ENCODE measurements at places on chromosomes 11 and 22. TPM values are rescaled to one million over a fixed set of nuclear protein-coding genes. Genes with fewer than 3 reads are reported as not detected.

FZD4 gene
- polyA plus RNA-seq, result 98.8 TPM

SPON1 gene
- 62.6 TPM for polyA plus RNA-seq

FXYD2 gene
- 363 TPM for polyA plus RNA-seq

MAPK11 gene
- polyA plus RNA-seq, result 6.7 TPM

OR4A16 gene
- not detected for polyA plus RNA-seq
